Activated T-cell treated with anti-CD3 and anti-CD28 coated beads, Interleukin-2, amount 50 U/mL, for 72 hours (primary cell): ENCODE measurements at places on chromosomes 4 and X. TPM values are rescaled to one million over a fixed set of nuclear protein-coding genes. Genes with fewer than 3 reads are reported as not detected.

GRCh38 chrX:32483534-32484136 lies 727.7 kb downstream of the DMD start:
- DNase-seq, result no peak

DNA sequence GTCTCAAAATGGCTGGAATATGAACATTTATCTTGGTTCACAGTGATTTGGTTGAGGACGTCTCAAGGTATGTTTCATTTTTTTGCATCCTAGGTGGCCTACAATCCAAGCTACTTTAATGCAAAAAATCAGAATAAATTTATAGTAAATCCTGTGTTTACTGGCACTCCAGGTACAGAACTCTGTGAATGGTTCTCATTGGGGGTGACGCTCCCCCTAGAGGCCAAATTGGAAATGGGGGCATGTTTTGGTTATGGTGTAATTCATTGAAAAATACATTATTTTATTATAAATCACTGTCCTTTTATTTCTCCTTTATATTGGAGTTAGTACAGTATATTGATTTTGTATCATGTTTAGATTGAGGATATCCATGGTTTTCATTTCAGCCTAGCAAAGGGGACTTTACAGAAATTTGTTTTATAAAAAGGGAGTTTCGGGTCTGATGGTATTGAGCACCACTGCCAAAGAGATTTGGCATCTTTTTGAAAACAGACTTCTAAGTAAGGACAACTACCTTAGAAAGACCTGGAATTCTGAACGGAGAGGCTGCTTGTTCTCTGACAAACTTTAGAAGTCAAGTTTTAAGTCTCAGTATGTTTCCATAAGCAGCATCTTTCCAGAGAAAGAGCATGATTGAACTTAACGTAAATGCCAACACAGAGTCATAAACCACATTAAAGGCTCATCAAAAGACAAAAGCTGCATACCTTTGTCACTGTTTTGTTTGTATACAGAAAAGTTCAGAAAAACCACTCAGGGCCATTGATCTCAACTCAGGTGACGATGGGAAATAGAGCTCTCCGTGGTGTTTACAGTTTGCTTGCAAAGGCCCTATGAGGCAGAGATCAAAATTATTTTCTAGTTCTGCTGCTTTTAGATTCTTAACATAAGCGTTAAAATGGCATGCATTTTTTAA lies 19.4 kb downstream of the MTM1 start:
- peak; percentile 37 for DNase-seq

DNA sequence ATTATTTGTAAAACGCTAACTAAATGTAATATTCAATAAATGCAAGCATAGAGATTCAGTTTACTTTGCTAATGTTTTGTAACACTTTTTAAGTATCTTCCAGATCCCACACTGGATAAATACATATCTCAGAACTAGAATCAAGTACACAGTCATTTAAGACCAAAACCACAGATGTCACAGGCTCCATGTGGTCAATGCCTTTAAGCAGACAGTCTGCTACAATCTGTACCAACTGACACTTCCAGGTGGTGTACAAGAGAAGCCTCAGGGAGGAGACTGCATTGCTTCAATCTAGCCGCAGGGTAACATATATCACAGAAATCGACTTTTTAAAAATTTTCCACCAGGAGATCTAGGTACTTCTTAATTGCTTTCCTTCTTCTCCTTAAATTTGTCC lies 229.6 kb upstream of the DIAPH2 start:
- no peak for DNase-seq

DNA sequence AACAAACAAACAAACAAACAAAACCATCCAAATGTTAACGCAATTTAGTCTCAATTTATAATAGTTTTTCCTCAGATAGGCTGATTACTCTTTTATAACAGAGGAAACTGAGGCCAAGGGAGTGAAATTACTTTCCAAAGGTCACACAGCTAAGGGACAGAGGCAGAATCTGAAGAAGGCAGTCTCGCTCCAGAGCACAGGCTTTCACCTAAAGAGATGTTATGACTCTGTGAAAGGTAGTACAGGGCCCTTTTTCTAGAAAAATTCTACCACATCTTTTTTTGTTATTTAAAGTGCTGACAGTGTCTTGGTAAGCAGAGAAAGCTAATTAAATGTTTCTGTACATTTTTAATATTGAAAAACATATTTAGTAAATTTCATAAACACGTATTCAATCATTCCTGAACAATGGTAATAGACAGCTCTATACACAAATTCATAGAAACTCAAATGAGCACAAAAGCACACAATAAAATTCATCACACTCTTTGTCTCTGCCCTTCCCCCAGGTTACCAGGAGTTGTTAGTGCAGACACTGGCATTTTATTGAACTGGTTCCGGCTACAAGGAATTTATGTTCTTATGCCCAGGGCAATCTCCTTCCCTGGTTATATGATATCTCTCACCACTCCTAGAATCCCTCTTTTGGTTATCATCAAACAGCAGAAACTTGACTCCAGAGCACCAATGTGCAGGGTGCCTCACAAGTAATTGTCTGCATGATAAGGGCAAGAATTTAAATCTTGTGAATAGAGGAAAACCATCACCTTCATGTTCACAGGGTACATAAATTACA lies 7.7 kb upstream of the APBB2 start:
- no peak for DNase-seq

DNA sequence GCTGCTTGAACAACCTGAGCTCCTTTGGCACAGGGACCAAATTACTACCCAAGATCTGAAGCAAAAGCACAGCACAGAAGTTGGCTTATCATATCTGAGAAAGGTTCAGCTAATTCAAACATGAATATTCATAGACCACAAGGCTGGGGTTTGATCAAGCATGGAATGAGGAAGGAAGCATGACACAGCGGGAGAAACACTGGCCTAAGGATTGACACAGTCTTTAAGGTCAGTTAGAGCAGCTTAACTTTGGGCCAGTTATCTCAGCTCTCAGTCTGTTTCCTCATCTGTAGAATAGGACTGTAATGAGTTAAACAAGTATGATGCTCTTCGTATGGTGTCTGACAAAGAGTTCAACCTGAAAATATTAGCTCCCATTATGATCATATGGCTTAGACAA lies 88.5 kb upstream of the CBR4 start:
- no peak for DNase-seq

DNA sequence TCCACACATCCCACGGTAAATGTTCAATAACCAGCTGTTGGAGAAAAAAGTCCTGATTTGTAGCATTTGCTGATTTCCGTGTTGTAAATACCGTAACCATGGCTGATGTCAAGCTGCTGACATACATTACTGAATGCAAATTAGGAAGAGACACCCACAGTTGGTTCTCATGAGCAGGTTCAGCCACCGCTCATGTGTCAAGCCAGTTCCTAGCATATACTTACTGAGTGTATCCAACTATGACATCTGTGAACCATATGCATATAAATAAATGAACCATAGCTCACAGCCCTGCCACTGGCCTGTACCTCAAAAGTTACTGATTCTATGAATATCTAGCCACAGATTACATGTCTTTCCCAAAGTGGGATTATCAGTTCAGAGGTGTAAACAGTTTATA lies 29.5 kb downstream of the FHDC1 start:
- no peak for DNase-seq

DNA sequence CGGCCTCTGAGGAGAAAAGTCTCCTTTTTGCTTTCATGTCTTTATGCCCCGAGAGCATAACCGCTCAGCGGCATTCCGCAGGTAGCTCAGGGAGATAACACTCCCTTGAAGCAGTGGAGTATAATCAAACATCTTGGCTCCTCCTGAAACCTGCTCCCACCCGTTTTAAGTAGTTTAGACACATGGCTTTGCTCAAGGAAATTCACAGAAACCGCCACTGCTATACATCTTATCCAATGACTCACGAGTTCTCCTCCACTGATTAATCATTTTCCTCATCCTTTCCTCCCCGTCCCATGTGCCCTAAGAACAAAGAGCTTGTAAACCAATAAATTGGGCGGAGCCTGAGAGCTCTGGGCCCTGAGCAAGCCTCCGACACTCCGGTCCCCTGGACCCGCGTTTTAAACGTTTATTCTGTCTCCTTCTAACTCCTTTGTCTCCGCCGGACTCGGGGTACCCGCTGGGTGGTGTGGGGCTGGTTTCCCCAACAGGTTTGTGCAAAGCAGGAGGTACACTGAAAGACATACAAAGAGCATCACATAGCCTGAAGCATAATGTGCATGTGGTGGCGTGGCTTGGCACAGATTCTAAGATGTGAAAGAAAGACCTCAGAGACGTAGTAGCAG lies 401.2 kb downstream of the TLL1 start:
- no peak for DNase-seq

- no peak for DNase-seq
These were observed 211.3 kb upstream of the RPS6KA3 start for GRCh38 chrX:20477836-20478524.

DNA sequence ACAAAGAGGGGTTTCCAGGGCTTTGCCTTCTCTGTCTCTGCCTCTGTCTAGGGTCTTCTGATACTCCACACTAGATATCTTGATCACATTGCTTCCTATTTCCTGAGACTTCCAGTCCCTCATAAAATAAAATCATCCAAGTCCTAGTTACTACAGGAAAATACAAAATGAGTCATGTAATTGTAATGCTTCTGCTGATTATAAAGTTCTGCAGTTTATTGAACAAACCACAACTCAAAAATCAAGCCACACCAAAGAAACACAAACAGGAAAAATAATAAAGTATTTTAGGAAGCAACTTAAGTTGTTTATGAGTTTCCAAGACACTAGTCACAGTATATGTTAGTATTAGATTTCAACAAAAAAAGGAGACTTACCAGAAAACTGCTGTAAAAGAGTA lies 695.1 kb upstream of the GALNTL6 start:
- no peak for DNase-seq

DNA sequence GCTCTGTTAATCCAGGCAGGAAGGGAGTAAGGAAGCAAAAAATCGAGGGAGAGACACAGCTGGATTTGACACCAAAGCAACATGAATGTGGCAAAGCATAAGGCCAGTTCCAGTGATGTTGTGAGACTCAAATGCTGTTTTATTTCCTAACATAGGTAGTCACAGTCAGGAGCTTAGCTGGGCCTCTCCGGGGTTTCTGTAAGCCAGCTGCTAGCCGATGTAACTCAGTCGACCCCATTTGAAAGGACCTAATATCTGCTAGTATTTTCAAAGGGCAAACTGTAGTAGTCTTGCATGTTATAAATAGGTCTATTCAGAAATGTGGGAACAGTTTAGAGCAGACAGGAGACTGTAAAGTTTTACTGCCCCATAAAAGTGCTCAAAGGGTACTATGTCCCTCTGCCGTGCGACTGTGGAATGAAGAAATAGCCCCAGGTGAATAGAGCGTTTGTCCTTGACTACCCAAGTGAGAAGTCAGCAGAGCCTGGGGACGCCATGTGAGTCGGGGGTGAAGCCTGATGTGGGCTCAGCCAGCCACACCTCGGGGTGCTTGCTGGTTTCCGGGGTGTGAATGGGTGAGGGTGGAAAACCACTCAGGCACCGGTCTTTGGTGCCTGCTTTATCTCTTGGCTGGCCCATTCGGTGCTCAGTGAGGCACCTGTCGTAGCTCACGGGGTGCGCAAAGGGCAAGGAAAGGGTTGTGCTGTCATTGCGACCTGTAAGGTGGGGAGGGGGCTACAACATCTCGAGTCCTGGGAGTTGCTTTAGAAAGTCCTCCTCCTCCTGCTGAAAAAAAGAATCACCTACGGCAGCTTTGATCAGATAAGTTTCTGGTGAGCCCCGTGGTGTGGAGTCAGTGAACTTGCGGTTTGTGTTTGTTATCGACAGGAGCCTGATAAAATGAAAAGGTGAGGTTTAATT lies 745 bp downstream of the TRIM2 start:
- DNase-seq, result peak; percentile 20

DNA sequence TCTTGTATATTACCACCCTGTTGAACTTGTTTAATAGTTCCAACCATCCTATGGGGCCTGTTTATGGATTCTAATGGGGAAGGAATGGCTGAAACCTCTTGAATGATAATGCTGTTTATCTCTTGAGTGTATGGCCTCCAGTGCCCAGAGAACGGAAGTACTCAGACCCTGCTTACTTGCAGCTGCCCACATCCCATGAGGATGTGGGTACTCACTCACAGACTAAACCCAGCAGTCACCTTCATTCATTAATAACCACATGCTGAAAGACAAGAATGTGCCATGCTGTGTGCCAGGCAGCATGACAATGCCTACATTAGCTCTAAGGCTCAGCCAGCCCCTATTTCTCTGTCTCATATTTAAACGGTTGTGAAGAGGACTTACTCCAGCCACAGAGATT lies 5.9 kb upstream of the ARMCX5 start:
- DNase-seq, result no peak

- DNase-seq, result no peak
These were observed 92.7 kb downstream of the STIM2 start for GRCh38 chr4:26953366-26953765.

DNA sequence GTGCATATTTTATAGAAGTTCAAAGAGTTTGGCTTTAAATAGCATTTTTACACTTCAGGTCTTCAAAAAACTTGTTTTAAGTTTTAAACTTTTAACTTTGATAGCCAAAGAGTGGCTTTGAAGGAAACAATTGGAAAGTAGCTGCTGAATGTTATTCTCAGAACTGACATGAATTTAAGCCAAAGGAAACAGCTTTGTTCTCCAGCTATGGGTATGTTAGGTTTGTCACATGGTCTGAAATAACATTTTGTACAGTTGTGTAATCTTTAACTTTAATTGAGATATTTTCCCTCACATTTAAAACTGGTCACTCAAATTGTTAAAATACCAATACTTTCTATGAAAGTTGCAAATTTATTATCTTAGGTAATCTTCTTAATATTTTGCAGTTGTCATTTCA lies 564.7 kb downstream of the IL15 start:
- no peak for DNase-seq

DNA sequence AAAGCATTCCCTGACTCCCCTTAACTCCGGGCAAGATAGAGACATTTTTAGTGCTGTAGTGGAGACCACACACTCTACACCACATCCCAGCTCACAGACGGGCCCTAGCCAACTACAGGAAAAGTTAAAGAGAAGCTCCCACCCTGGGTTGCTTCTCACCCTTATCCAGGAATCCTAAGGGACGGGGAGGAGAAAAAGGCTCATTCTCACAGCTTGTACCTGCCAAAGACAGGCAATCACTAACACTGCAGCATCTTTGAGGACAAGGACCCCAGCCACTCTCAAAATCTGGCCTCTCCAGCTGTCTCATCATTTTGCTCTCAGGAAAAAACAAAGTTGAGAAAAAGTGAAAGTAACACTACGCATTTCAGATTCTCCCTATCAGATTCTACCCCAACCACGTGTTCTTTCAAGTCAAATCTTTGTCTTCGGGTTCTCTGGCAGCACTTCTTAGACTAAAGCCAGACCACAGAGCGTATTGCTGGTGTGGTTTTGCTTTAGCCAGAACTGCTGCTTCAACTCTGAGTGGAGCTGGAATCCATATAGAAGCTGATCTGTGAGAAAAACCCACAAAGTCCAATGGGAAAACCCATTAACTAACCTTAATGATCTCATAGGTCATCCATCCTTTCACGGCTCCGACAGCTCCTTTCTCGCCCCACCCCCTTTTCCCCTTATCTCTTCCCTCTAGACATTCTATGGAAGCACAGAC lies 605.9 kb upstream of the DIPK2B start:
- DNase-seq, result peak; percentile 65

The GYG2 gene
- not detected for total RNA-seq

The ASMTL gene
- 101 TPM for total RNA-seq

The TREX2 gene
- total RNA-seq, result 2.8 TPM

The PCDH7 gene
- total RNA-seq, result not detected

The ZBTB33 gene
- 16.4 TPM for total RNA-seq

The ITM2A gene
- 47.2 TPM for total RNA-seq

The TMPRSS11D gene
- not detected for total RNA-seq
